ENCODE measurements at places on chromosomes 4 and X.

DNA sequence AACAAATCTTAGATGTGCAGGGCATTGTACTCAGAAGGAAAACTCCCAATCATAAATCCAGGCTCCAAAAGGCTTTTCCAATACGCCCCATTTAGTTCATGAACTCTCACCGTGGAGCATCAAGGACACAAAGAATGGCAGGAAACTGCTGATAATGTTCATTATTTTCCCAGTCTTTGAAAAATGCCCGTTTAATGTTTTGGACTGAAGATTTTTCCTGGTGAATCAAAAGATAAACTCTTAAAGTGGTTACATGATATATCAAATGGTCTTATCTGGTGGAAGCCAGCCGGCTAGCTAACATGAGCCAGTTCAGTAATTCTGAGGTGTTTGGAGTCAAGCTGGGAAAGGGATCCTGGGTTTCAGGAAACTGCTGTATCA, 62.1 kb upstream of the AP1S2 start:
- no peak for DNase-seq

DNA sequence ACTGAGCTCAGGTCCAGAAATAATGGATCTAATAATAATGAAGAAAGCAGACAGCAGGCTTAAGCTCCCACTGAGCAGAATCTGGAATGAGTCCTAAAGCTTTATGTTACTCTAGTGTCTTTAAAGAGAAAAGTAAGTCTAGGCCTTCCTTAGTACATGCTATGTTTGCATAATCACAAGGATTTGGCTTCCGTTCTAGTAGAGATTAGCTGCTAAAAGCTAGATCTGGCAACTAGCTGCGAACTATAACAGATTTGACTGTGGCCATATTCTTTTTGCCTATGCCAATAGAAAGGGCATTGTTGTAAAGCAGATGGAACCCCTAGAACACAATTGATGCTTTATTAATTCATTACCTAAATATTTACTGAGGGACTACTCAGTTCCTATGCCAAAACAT, 19.0 kb downstream of the COX7B2 start:
- DNase-seq: no peak

DNA sequence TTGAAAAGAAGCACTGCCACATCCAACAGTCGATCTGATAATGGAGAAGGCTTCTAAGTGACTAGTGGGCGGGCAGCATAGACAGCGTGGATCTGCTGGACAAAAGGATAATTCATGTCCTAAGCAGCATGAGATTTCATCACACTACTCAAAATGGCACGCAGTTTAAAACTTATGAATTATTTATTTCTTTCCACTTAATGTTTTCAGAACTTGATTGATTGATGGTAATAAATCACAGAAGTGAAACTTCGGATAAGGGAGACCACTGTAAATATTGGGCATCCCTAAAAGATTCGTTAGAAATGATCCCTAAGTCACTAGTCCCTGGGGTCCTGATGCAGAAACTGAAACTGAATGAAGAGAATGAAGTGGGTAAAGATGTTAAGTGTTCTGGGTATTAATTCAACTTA, 93.0 kb upstream of the ANK2 start:
- DNase-seq: peak; percentile 24

DNA sequence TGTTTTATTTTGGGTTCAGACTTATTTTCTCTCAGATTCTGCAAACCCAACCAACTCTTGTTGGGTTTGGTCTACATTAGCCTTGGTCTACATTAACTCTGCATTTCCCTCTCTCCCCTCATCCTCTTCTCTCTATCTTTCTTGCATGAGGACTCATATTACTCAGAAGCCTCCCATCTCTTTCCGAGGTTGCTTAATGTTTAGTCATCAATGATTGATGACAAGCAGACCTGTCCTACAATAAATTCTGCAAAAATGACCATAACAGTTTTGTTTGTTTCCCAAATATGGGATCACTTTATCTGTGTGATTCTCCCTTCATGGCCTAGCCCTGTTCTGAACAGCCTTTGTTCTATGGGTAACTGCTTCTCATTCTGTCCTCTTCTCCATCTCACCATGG, 75.2 kb downstream of the GABRB1 start:
- no peak for DNase-seq

- no peak for DNase-seq
Observed at GRCh38 chrX:40273356-40274050, 175.7 kb upstream of the BCOR start.

GRCh38 chr4:158965226-158965625, 137.7 kb upstream of the RAPGEF2 start:
- no peak for DNase-seq

GRCh38 chr4:22515145-22515887, 550 bp downstream of the ADGRA3 start:
- DNase-seq: peak; percentile 29

DNA sequence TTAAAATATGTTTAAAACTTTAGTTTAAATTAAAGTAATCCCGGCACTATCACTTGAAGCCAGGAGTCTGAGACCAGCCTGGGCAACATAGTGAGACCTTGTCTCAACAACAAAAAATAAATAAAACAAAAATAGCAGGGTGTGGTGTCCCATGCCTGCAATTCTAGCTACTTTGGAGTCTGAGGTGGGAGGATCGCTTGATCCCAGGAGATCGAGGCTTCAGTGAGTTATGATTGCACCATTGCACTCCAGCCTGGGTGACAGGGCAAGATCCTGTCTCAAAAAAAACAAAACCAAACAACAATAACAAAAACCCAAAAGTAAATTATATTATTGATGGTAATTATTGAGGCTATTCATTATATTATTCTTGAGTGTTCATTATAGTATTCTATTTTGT, 9.9 kb upstream of the PDLIM5 start:
- no peak for DNase-seq

- no peak for DNase-seq
Observed at GRCh38 chrX:24150898-24151297, 1.4 kb downstream of the ZFX start.

DNA sequence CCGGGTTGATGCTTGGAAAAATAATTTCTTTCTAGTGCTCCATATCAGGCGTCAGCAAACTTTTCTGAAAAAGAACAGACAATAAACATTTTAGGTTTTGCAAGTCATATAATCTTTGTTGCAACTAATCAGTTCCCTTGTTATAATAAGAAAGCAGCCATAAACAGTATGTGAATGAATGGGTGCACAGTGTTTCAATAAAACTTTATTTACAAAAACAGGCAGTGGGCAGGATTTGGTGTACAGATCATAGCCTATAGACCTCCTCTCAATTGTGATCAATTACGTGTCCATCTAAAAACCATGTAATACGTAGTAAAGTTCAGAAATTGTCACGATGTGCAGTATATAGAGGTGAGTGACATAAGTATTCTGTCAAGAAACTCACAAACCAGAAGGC, 143.4 kb downstream of the AREG start:
- no peak for DNase-seq

- no peak for DNase-seq
Observed at GRCh38 chr4:38891051-38891983, 23.7 kb downstream of the FAM114A1 start.

- DNase-seq: no peak
Observed at GRCh38 chr4:144754562-144755410, 108.8 kb downstream of the HHIP start.

- DNase-seq: no peak
Observed at GRCh38 chr4:37684154-37684553, 2.0 kb downstream of the RELL1 start.

- DNase-seq: no peak
Observed at GRCh38 chr4:73439445-73439844, 3.4 kb downstream of the AFP start.

- no peak for DNase-seq
Observed at GRCh38 chr4:13711233-13711785, 83.8 kb upstream of the BOD1L1 start.

GRCh38 chr4:146123231-146123630, 52.3 kb upstream of the LSM6 start:
- no peak for DNase-seq

DNA sequence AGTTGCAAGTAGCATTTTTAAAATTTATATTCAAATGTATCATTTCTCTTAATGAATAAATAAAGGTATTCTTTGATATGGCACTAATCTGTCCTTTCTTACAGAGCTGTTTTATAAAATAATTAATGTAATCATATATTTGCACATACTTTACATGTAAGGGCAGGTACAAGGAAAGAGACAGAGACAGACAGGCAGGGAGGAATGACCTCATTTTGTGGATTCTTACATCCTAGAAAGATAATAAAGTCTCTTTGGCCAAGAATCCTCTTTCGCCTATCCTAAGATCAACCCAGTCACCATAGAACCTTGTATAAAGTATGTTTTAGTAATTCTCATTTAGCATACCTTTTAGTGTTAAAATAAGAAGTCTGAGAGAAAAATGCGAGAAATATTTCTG, 98.5 kb upstream of the CTSO start:
- DNase-seq: no peak

- DNase-seq: no peak
Observed at GRCh38 chrX:44891642-44892041, 18.7 kb downstream of the KDM6A start.
